ENCODE measurements at places on chromosomes 7 and 10. TPM values are rescaled to one million over a fixed set of nuclear protein-coding genes. Genes with fewer than 3 reads are reported as not detected.

Gene PPP1R3C
- 0.94 TPM for polyA plus RNA-seq

Gene SPAG6
- polyA plus RNA-seq = 0.33 TPM

Gene DYNC1I1
- polyA plus RNA-seq = 1.9 TPM

Gene OR2A7
- 3.2 TPM for polyA plus RNA-seq

Gene RAB11FIP2
- polyA plus RNA-seq = 16.1 TPM

Measured in GM23338 (cell line).